Occipital lobe (tissue), 3 donors: ENCODE measurements at places on chromosomes 7 and 10.

- DNase-seq = no peak
Measured at GRCh38 chr7:40969641-40970040, 733.2 kb downstream of the INHBA start.

- no peak for DNase-seq
Measured at GRCh38 chr7:98881561-98882315, 3.4 kb downstream of the TRRAP start.

GRCh38 chr10:22629126-22629525, 85.3 kb downstream of the PIP4K2A start:
- no peak for DNase-seq

- no peak for DNase-seq
Measured at GRCh38 chr7:152462995-152463708, 27.3 kb upstream of the KMT2C start.

- DNase-seq = peak; percentile 67
Measured at GRCh38 chr10:60384708-60385398, 4.8 kb downstream of the ANK3 start.

GRCh38 chr7:48035967-48036478, 680 bp downstream of the C7orf57 start:
- no peak for DNase-seq

- DNase-seq = no peak
Measured at GRCh38 chr7:2444476-2444875, 31.7 kb downstream of the GRIFIN start.

DNA sequence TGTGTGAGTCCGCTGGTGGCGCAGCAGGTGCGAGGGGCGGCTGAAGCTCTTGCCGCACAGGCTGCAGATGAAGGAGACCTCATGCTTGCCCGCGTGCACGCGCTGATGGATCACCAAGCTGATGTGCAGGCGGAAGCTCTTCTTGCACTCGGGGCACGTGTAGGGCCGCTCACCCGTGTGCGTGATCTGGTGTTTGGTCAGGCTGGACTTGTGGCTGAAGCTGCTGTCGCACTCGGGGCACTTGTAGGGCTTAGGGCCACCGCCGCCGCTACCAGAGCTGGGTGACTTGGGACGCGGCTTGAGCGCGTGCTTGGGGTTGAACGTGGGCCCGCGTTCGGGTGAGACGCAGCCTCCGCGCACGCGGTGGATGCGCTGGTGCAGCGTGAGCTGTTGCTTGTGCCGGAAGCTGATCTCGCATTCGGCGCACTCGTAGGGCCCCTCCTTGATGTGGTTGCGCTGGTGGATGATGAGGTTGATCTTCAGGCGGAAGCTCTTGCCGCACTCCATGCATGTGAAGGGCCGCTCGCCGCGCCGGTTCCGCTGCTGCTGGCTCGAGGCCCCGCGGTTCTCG, 28.7 kb downstream of the ZNF777 start:
- DNase-seq = no peak

DNA sequence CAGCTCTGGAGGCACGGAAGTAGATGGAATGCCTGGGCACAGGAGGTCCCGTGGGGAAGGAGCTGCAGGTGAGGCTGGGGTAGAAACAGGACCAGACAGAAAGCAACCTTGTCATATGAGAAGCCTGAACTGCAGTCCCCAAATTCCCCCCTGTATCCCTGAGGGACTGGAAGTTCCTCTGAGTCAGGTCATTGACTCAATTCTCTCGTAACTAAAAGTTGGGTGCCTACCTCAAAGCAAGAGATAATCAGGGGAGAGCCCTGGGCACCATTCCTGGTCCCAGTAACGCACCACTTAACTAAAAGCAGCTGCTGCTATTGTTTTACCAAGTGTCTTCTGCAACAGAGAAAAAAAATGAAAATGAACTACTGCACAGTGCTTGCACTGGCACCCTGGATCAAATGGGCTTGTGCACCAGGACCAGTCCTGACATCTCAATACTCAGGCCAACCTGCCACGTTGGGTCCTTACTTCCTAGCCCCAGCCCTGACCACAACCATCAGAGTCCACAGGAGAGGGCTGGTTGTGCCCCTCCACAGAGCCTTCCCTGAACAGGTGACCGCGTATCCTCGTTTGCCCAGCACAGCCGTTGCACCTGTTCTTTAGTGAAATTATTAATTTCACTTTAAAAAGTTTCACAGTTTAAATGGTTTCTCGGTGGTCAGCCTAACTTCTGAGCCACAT, 79.3 kb downstream of the GRID1 start:
- no peak for DNase-seq

DNA sequence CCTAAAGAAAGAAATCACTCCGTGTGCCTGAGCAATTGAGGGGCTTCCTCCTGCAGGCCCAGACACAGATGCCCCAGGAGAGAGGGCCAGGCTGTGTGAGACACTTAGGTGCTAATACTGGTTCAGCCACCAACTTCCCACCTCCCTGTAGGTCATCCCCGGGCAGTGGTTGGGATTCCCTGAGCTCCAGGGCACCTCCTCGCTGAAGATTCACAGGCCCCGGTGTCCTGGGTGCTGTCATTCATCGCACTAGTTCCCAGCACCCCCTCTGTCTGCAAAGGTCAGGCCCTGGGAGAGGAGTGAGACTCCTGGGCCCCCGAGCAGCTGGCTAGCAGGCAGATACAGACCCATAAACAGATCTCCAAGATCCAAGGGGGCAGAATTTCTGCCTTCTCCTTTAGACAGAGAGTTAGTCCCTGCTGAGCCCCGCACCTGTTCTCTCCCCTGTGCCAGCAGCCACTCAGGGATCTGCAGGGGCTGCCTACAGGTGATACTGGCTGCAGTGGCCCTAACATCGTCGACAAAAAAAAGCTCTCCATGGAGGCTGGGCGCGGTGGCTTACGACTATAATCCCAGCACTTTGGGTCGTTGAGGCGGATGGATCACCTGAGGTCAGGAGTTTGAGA, 38.2 kb upstream of the GTF2I start:
- DNase-seq = no peak
